Daoy (cell line): ENCODE measurements at places on chromosomes 12 and 14. TPM values are rescaled to one million over a fixed set of nuclear protein-coding genes. Genes with fewer than 3 reads are reported as not detected.
A peak's percentile ranks its signal among the peaks of the same experiment; 100 is the strongest.

- DNase-seq: peak; percentile 86
Measured at GRCh38 chr12:124172636-124173035, 122.3 kb upstream of the RFLNA start.

- no peak for DNase-seq
Measured at GRCh38 chr14:83913476-83913875, 1616.5 kb upstream of the FLRT2 start.

DNA sequence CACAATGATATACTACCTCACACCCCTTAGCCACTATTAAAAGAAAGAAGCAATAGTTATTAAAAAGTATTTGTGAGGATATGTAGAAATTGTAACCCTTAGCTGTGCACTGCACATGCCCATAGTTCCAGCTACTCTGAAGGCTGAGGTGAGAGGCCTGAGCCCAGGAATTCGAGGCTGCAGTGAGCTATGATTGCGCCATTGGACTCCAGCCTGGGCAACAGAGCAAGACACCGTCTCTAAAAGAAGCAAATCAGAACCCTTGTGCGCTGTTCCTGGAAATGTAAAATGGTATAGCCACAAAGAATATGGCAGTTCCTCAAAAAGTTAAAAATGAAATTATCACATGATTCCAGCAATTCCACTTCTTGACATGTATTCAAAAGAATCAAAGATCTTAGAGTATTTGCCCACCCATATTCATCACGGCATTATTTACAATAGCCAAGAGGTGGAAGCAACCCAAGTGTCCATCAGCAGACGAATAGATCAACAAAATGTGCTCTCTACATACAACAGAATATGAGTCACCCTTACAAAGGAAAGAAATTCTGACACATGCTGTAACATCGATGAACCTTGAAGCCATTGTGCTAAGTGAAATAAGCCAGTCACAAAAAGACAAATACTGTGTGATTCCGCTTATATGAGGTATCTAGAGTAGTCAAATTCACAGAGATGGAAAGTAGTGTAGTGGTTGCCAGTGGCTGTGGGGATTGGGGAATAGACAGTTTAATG, 23.7 kb upstream of the YLPM1 start:
- no peak for DNase-seq

DNA sequence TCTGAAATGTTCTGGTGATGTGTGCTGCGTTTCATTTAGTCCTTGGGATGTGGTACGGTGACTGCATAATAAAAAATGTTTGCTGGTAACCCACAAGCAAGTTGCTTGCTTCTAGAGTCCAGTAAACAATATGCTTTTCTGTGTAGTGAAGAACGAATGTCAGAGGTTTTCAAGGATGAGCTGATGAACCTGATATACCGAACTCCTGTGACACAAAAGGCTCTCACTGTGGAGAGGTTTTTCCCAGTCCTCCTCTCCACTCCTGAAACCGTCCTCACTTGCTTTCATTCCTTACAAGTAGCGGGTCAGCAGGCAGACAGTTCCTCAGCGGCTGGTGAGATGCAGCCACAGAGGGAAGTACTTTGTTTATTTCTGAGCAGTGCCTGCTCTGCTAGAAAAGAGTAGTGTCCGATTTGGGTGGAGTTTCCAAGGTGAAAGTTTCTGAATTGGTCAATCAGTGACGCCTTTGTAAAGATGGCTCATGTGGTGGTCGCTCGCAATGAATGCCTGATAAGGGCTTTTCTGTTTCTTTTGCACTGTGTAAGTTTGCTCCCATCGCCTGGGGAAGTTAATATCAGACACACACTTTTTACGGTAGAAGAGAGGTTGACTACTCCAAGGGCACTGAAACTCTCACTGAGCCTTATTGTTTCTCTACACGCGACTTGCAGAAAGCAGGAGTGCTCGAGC, 3.0 kb downstream of the ETV6 start:
- DNase-seq: peak; percentile 19

DNA sequence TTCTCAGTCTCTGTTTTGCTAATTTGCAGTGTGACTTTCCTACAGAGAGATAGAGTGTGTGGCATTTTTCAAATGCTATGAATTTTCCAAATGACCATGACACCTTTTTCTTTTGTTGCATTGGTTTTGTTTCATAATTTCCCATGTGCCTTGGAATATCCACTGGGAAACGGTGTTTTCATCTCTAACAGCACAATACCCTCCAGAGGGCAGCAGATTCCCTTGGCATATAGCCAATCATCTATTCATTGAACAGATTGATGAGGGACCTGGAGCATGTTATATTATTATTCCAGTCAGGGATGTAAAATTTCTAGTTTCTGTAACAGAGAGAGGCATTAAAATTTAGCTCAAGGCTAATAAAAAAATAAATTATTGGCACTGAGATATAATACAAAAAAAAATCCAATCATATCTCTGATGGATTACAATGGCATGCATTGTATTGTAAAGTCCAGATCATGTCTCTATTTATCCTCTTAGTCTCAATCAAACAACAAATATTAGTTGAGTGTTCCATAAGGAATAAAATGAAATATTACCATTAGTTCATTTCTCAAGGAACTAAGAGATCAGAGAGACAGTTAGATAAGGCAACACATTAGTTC, 29.6 kb upstream of the NTN4 start:
- DNase-seq: no peak

GRCh38 chr14:24895243-24895583, 154.7 kb downstream of the STXBP6 start:
- DNase-seq: no peak

GRCh38 chr14:81435391-81436295, 35.5 kb upstream of the STON2 start:
- DNase-seq: peak; percentile 62

GRCh38 chr12:102549691-102550090, 69.3 kb upstream of the IGF1 start:
- DNase-seq: no peak

DNA sequence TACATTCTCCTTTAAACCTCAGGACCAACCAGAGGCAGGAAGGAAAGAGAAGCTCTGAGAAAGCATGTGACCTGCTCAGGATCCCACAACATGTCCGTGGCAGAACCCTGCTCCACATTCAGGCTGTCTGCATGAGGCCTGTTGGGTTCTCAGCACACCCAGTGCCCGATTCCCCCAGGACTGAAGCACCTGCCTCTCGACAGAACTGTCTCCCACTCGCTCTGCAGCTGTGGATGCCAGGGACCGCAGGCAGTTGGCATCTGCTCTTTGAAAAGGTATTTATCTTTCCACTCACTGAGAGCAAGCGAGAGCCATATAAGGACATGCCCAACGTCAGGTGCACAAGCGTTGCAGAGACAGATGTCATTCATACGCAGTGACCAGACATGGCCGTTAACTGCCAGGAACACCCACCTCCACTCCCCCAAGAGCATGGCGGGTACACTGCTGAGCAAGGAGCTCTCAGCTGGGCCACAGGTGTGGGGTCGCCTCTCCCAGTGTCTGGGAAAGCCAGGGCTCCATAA, 18.9 kb downstream of the PITPNM2 start:
- DNase-seq: no peak

- no peak for DNase-seq
Measured at GRCh38 chr14:97074856-97075255, 277.7 kb downstream of the VRK1 start.

GRCh38 chr12:71449373-71450070, 9.9 kb downstream of the LGR5 start:
- no peak for DNase-seq

- no peak for DNase-seq
Measured at GRCh38 chr12:75964150-75964549, 67.4 kb downstream of the PHLDA1 start.

DNA sequence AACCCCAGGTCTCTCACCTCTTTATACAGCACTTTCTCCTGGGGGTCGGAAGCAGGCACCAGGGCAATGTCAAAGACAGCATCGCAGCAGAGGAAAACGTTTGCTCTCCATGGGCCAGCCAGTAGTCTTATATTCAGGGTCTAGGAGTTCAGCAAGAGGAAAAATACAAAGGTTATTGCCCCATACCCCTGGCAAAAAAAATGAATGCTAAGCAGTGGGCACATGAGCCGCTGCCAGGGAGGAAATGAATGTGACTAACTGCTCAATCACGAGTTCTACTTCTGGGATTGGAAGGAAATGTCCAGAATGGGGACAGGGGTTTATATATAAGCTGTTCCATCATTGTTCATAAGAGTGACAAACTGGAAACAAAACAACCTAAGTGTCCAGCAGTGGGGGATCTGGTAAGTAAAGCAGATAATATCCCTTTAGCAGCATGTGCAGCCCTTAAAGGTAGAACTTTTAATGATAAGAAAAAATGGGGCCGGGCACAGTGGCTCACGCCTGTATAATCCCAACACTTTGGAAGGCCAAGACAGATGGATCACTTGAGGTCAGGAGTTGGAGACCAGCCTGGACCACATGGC, 53.8 kb downstream of the PHETA1 start:
- DNase-seq: peak; percentile 33

DNA sequence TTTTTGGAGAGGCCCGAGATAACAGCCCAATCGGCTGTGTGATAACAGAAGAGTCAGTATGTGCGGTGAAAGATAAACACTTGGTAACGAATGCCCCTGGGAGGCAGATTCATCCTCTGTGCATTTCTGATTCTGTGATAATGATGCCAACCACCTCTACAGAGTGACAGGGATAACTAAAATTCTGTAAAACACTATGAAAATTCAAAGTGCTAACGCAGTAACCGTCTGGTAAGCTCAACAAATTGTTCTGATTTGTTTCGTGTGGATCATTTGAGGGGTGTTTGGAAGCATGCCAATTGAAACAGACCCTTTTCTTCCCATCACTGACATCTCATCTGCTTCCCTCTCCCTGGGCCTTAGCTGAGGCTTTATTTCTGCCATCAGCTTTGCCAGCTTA, 76.3 kb downstream of the ESR2 start:
- no peak for DNase-seq

DNA sequence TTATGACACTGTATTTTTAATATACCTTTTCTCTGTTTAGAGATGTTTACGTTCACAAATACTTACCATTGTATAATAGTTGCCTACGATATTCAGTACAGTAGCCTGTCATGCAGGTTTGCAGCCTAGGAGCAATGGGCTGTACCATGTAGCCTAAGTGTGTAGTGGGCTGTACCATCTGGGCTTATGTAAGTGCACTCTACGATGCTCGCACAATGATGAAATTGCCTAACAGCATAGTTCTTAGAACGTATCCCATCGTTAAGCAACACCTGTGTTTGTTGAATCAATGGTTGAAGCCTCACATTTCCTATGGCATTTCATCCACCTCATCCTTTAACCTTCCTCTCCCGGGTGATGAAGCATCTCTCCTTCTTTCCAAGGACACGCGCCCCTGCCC, 12.5 kb upstream of the EML1 start:
- DNase-seq: no peak

DNA sequence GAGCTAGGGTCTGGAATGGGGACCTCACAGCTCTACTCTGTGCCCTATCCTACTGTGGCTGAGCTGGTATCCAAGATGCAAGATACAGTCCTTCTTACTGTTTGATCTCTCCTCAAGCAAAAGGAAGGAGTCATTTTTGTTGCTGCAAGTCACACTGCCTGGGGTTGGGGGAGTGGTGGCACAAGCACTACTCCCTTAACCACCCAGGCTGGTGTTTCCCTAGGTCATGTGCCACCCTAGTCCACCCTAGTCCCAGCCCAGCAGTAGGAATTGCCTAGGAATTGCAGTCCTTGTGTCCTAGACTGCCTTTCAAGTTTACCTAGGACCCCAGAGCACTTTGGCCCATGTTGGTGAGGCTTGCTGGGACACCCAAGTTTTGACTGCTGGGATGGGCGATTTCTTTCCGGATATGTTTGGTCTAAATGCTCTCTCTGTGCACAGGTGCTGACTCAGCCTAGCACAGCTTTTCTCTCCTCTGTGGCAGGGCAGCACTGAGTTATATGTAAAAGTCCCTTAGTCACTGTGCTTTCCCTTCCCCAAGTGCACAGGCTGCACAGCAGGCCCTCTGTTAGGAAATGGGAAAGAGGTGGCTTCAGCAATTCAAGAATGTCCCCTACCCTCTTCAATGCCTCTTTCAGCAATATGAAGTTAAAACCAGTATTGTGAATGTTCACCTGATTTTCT, 54.9 kb downstream of the SLC6A15 start:
- DNase-seq: no peak

GRCh38 chr12:70839544-70839943, 81.0 kb downstream of the PTPRR start:
- no peak for DNase-seq

Gene PDE6H
- not detected in 2 replicates for total RNA-seq

Gene BHLHE41
- 25.3 and 29.1 TPM in 2 replicates for total RNA-seq
